ENCODE measurements at places on chromosomes 3 and 15.
A peak's percentile ranks its signal among the peaks of the same experiment; 100 is the strongest.

DNA sequence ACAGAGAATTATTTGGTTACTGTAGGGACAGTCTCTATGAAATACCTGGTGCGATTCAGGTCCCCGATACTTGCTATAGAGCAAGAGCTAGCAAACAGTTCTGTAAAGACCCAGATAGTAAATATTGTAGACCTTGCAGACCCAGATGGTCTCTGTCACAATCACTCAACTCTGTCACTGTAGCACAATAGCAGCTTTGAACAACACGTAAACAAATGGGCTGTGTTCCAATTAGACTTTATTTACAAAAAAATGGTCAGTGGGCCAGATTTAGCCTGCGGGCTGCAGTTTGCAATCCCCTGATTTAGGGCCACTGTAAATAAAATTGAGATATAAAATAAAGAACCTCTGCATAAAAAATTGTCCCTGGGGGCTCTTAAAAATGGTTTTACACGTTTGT is 127.7 kb downstream of the SV2B start:
- peak; percentile 41 for DNase-seq

GRCh38 chr3:11389386-11390268 is 117.4 kb downstream of the ATG7 start:
- DNase-seq, result no peak

DNA sequence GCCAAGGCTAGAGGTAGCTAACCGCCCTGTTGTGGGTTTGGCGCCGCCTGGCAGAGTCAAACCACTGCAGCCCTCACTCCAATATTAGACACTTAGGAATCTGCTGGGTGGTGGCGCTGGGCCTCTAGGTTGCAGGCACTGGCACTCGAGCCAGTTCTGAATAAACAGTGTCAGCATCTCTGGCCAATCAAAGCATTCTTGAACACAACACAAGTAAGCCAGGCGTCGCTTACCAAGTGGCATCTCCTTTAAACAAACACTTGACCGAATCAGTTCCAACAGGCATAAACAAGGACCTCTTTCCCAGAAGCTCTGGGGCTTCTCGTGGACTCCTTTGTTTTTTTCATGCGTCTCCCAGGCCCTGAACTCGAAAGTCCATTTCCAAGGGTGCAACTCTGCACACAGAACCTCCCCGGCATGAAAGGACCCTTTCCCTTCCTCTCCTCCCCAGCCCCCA is 82.3 kb downstream of the LRIG1 start:
- DNase-seq, result peak; percentile 4

- DNase-seq, result no peak
Measured at GRCh38 chr15:29289173-29289572, 19.6 kb upstream of the NSMCE3 start.

- DNase-seq, result no peak
Measured at GRCh38 chr3:30832961-30833575, 61.4 kb downstream of the GADL1 start.

GRCh38 chr15:28875461-28876000 is 10.2 kb upstream of the APBA2 start:
- DNase-seq, result no peak

DNA sequence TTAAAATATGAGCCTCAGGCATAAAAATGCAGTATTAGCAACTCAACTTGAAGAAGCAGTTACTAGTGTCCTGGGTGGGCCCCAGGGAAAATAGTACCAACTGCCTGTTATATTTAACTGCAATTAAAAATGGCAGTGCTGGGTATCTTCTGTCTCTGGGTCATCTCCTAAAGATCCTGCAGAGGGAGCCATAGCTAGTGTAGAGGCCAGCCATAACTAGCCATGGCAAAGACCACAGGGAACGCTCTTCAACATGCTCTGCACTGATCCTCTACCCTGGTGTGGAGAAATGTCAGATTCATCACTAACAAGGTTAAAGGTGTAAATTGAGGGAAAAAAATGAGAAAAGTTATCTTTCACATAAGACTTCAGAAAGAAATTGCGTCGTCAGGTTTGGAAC is 181.3 kb downstream of the SNRPN start:
- DNase-seq, result peak; percentile 21

GRCh38 chr3:69130689-69131088 is 8.3 kb upstream of the LMOD3 start:
- no peak for DNase-seq

DNA sequence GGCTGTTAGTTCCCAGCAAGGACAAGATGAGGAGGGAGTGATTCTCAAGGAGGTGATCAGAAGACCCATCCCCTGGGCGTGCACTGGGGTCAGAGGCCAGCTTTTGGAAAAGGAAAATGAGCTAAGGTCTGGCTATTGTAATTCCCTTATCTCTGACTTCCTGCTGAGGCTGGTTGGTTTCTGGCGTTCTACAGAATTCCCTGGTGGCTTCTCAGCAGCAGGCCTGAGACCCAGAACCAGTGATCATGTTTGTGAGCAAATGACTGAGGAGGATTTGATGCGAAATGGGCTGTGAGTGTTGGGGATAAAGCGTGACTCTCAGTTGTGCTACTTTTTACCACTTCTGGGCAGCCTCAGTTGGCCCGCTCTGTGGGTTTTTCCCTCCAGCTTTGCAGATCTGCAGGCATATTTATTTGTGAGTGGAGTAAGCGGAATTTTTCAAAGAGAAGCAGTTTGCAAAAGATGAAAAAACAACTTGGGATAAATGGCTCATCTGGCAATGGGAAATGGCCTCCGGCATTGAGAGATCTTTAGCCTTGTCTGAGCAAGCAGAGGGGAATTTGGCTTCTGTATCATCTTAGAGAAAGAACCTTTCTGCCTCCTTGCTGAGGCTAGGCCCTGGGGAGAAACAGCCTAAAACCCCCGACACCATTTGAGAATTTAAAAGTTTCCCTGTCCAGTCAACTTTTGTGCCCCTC is 102.7 kb downstream of the SLCO3A1 start:
- no peak for DNase-seq

DNA sequence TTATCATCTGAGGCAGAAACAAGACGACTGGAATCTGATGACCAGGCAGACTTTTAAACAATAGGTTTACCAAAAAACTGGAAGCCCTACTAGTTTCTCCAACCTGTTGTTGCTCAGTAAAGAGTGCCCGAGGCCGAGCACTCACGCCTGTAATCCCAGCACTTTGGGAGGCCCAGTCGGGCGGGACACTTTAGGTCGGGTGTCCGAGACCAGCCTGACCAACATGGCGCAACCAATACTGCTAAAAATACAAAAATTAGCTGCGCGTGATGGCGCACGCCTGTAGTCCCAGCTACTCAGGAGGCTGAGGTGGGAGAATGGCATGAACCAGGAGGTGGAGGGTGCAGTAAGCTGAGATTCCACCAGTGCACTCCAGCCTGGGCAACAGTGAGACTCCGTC is 1.1 kb upstream of the WDR5B start:
- DNase-seq, result no peak

- DNase-seq, result no peak
Measured at GRCh38 chr3:126617571-126617970, 37.4 kb downstream of the TXNRD3 start.

- DNase-seq, result no peak
Measured at GRCh38 chr15:80581976-80582375, 113.1 kb upstream of the ABHD17C start.

DNA sequence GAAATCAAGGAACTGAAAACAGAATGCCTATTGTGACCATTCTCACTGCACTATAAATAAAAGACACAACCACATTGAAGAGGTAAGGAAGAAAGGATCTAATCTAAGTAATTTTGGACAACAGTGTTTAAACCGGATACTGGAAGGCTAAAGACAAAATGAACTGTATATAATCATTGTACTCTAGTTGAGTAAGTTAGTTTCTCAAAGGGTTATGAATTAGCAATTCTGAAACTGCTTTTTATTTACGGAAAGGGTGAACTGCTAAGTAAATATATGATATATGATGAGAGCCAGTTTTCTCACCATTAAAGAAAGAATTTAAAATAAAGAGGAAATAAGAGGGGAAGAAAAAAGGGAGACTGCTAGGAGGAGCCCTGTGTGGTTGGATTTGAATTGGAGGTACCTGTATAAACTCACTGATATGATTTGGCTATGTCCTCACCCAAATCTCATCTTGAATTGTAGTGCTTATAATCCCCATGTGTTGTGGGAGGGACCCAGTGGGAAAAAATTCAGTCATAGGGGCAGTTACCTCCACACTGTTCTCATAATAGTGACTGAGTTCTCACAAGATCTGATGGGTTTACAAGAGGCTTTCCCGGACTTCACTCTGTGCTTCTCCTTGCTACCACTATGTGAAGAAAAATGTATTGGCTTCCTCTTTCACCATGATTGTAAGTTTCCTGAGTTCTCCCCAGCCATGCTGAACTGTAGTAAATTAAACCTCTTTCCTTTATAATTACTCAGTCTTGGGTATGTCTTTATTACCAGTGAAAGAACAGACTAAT is 607.7 kb downstream of the PYDC2 start:
- DNase-seq, result no peak

DNA sequence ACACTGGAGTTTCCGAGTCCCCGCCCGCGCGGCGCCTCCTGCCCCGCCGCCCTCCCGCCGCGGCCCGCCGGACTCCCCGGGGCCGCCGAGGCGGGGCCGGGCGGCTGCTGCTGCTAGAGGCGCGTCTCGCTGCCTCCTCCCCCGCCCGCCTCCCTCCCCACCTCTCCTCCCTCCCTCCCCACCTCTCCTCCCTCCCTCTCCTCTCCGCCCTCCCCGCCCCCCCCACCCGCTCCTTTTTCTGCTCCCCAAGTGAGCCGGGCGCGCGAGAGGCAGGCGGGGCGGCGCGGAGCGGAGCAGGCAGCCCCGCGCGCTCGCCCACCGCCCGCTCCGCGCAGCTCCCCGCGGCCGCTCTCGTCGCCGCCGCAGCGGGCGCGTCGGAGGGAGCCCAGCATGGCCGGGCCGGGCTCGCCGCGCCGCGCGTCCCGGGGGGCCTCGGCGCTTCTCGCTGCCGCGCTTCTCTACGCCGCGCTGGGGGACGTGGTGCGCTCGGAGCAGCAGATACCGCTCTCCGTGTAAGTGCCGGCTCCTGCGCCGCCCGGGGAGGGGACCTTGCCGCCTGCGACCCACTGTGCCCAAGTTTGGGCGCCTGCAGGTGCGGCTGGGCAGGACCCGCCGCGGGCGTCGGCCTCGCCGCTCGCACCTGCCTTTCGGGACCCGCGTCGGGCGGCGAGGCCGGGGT is at the start of gene CACNA2D3:
Gene CACNA2D3 (plus strand): TSS at position 229 of the 679 bp plus-strand sequence.
- DNase-seq, result peak; percentile 35

DNA sequence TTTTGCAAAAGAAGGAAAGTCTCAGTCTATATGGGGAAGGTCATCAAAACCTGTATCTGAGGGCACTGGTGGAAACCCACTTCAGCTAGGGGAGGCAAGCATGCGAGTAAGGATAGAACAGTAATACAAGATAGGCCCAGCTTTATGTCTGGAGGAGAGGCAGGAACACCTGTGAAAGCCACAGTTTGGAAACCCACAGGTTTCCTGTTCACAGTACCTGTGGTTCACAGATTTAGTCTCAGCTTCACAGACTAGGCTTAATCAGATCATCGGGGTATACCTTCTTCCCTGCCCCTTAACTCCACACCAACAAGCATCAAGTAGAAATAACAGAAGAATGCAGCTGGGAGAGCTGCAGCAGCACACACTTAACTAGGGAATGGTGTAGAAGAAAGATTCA is 36.2 kb downstream of the C2CD4B start:
- DNase-seq, result no peak

Data from NCI-H1092 treated with DMSO at 0.1 percent for 48 hours (cell line).